ENCODE measurements at places on chromosomes 1 and 21.
A peak's percentile ranks its signal among the peaks of the same experiment; 100 is the strongest.

DNA sequence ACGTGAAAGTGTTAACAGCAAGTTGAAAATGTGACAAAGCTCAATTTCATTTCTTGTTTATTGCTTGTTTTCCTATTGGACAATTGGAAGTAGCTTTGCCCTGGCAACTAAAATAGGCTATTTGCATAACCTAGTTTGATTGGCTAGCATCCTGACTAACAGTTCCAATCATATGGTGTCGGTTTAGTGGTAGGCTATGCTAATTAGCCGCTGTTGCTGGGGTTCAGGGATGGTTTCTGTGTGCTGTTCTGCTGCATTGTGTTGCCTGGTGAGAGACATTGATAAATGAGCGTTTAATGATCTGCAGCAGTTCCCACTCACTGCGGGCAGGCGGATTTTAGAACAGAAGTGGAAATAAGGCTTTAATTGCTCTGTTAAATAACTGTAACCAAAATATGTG is 68.5 kb downstream of the DYRK1A start:
- DNase-seq: no peak

DNA sequence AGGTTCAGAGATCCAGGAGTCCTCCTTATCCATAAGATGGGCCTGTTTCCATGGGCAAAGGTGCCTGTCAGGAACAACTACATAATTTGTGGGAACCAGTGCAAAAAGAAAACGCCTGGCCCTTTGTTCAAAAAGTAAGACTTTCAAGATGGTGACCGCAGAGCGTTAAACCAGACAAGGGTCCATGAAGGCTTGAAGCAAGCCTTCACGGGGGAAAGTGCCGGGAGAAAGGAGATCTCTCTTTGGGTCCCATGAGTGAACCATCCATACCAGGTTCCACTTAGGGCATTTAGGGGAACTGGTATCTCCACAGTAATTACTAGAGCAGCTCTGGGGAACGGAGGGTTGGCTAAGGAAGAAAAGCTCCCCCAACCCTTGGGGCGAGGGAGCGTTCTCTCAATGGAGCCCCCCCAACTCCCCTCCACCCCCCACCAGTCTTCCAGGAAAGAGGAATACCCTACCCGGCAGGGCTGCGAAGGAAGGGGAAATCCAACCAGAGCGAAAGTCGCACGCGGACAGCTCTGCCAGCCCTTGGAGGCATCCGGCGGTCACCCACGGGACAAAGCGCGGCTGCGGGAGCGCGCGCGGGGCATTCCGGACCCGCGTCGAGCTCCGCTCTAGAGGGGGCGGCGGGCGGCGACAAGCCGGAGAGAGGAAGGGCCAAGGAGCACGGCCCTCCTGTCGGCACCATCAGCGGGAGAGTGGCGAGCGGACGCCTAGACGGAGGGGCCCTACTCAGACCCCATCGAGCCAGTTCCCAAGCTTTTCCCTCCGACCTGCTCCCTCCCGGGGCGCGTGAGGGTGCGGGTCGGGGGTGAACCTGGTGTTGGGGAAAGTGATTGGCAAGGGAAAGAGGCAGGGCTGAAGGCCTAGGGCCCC is 687 bp upstream of the RASSF5 start:
- no peak for DNase-seq

GRCh38 chr1:110990541-110990940 is 26.8 kb upstream of the LRIF1 start:
- DNase-seq: no peak

GRCh38 chr1:224623310-224623714 is 7.2 kb downstream of the CNIH3 start:
- no peak for DNase-seq

GRCh38 chr1:169521226-169521625 is 35.5 kb upstream of the SLC19A2 start:
- peak; percentile 46 for DNase-seq

Measured in LoVo (cell line).